ENCODE measurements at places on chromosomes 1 and 21. TPM values are rescaled to one million over a fixed set of nuclear protein-coding genes. Genes with fewer than 3 reads are reported as not detected.

KRTAP13-2 gene
- total RNA-seq: not detected

SDC3 gene
- total RNA-seq: 51.3 TPM

GPR89B gene
- 13.5 TPM for total RNA-seq

IFNLR1 gene
- total RNA-seq: 3.1 TPM

- DNase-seq: no peak
These were observed 216.4 kb downstream of the MATN1 start for GRCh38 chr1:30507016-30507312.

DNA sequence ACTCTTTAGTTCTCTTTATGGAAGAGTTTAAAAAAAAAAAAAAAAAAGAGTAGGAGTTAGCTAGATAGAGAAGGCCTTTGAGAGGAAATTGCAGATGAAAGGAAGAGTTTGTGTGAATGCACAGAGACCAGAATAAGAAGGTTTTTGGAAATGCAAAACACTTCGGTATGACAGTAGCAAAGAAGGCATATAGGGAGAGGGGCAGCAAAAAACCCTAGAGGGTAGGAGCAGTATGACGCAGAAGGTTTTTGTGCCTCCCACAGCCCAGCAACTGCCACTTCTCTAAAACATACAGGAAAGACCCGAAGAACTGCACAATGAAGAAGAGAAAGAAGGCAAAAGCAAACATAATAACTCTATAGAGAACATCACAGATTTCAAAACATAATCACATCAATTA lies 84.3 kb downstream of the WDR64 start:
- DNase-seq: no peak

DNA sequence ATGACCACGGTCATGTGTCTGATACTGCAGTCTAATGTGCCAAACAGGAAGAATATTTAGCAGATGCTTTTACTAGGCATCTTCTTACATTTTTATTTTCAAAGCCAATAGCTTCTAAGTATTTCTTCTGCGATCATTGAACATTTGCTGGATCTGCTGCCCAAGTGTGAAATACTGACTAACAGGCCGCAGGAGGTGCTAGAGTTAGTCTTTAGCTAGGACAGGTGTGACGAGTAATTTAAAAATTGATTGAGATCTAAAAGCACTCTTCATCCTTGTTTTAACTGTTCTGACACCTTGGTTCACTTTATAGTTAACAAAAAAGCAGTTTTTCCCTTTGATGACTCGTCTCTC lies 748 bp upstream of the FAM78B start:
- DNase-seq: no peak

DNA sequence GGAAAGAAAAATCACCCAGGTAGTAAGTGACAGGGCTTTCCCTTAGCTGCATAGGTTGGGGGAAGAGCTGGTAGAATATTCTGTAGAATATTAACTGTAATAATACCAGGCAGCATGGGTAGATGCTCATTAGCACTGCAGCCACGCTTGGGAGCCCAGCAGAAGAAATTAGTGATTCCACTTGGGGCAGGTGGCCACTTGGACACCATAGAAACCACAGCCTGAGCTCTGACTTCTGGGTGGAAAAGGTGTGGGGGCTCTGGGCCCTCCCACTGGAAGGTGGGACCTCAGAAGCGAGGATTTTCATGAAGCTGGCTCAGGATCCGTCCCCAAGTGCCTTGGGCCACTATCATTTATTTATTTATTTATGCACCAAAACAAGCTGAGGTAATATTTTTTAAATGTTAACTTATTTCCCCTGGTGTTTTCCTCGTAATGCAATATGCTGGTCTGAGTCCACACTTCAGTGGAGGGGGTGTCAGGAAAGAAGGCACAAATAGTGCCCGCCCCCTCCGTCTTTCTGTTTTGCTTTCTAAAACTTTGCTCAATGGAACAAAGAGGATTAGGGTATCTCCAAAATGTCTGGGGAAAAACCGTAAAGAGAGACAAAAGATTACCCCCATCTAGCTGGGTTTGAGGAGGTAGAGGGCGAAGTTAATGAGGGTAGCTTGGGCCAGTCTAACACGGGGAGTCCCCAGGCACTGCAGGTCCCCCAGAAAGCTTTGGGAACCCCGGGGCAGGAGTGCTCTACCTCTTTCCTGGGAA lies 75.2 kb upstream of the GADD45A start:
- DNase-seq: no peak

All from endothelial cell (in vitro differentiated cells).